ENCODE measurements at places on chromosomes 4 and X.

GRCh38 chr4:71052716-71053115 is 59.3 kb downstream of the DCK start:
- DNase-seq = no peak

DNA sequence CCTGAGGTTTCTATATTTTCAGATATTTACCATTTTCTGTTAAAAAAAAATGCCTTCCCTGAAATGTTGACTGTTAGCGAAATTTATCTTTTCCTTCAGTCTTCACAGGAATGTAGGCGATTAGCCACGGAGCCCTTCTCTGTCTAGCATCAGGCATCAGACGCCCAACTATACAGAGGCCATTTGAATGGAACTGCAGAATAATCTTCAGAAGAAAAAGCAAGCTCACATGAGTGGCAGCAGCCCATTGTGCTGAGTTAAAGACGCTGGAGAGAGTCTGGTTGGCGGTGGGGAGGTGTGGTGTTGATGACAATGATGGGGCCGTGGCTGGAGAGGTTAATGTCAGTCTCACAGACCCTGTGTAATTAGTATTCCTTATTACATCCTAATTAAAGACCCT is 196.8 kb upstream of the LEF1 start:
- no peak for DNase-seq

DNA sequence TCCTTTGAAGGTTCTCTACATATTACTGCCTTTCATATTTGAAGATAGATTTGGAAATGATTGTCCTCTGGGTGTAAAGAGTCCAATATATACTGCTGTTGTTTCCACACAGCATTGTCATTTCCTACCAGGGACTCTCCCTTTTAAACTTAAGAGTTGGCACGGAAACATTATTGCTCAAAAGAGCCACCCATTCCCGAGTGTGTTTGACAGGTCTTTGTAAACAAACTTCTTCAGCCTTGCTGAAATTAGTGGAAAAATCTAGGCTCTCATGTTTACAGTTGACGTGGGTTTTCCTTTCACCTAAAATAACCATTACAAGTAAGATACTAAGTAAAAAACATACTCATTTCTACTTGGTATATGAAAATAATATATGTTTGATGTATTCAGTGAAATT is 111.4 kb upstream of the LIMCH1 start:
- no peak for DNase-seq

GRCh38 chrX:40733706-40734105 is 1.6 kb downstream of the MED14 start:
- DNase-seq = no peak

DNA sequence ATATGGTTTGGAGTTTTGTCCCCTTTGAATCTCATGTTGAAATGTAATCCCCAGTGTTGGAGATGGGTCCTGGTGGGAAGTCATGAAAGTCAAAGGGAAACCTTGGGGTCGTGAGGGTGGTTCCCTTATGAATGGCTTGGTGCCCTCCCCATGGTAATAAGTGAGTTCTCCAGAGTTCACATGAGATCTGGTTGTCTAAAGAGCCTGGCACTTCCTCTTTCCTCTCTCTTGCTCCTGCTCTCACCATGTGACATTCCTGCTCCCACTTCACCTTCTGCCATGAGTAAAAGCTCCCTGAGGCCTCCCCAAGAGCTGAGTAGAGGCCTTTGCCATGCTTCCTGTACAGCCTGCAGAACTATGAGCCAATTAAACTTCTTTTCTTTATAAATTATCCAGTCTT is 5.5 kb upstream of the IL15 start:
- DNase-seq = no peak

GRCh38 chrX:54695816-54696487 is 102.1 kb downstream of the ITIH6 start:
- no peak for DNase-seq

GRCh38 chrX:76026751-76027150 is 146.1 kb upstream of the PBDC1 start:
- no peak for DNase-seq

DNA sequence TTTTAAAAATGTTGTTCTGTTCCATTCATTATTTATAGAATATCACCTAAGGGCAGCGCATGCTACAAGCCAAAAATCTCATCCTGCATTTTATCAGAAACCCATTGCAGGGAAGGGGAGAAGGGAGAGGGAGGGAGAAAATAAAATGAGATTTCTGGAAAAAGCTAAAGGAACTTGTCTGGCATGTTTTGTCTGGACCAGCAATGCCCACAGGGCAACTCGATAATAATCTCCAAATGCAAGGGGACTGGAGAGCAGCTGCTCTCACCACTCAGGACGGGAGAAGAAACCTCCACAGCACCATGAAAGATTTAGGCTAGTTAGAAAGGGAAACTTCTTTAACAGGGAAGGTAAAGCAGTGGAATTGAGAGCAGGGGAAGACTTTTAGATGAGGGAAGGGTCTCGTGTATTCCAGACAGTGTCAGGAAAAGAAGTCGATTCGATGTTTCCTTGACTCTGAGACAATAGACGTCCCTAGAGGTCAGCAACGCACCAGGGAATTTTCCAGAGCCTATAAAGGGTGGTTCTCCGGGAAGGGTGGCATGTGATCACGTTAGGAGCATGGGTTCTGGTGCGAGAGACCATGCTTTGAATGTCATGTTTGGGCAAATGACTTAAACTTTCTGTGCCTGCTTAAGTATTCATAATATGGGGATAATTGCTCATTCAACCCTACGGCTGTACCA is 132.2 kb upstream of the NDP start:
- DNase-seq = no peak

DNA sequence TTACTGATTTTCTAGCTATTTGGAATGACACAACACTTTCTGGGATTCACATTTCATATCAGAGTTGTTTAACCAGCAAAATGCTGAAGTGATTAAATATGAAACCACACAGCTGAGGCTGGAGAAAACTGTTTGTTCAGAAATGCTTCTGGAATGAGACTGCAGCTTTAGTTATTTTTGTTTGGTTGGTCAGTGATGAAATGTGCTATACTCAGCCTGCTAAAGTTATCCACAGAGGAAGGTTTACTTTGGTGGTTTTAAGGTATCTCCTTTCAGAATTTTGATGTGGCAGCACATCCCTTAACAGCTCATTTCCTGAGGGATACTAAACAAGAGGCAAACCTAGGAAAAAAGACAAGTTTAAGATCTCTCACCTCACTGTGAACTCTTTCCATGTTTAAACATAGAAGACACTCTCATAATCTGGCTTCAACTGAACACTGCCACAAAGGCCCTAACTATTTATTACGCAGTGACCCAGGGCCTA is 106.6 kb upstream of the PDE5A start:
- no peak for DNase-seq

GRCh38 chrX:3712051-3712869 is 1.2 kb downstream of the PRKX start:
- no peak for DNase-seq

DNA sequence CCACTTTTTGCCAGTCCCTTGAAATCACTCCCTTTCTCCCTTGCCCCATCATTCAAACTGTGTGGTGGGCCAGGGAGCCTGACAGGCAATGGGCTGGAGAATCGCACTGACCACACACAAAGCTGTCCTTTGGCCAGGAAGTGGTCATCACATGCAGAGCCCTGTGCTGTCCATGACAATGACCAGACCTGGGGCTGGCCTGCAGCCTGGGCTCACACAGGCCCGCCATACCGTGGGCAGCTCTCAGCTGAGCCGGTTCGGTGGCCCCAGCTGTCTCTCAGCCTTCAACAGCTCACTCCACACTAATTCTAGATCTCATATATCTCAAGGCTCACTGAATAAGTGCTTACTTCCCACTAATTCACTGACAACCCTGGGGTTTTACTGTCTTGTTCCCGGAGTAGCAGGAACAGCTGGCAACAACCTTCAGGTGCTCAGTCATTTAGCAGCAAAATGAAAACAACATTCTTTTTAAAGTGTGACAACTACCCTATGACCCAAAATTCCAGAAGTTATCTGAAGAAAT is 48.0 kb downstream of the USP46 start:
- DNase-seq = no peak
